ENCODE measurements at places on chromosomes 1 and 21. TPM values are rescaled to one million over a fixed set of nuclear protein-coding genes. Genes with fewer than 3 reads are reported as not detected.

DNA sequence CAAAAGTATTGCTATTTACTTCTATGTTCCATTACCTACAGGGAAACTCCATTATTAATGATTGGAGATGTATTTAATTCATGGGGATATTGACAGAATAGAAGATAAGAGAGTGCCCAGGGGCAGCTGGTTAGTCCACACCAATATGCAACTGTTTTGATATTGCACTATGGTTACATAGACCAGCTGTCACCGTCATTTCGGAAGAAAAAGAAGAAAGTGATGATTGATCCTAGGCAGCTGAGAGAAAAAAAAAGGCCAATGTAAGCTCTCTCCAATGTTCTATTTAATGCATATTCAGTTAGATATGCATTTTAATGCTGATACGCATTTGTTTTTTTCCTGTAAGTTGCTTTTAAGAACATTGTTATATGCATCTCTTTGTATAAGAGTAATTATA, 1367.2 kb downstream of the KCNT2 start:
- DNase-seq = no peak

- DNase-seq = no peak
Observed at GRCh38 chr1:94592571-94592920, 51.0 kb upstream of the F3 start.

DNA sequence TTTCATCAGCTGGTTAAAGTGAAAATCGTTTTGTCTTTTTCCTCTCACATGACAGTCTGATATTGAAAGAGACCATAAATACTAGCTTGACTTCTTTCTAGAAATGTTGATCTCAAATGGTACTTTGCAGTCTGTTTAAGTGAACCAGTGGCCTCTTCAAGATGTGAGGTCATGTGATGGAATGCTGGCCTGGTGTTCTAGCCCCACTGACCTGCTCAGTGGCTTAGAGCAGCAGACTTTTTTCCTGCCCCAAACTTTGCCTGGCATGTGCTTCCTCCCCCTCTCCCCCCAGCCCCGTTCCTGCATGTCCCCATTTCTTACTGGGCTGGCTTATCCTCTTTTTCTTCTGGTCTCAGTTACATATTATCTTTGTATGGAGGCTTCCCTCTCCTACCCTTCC, 34.3 kb downstream of the ZYG11A start:
- no peak for DNase-seq

The PRELP gene
- under 0.01 TPM for total RNA-seq

DNA sequence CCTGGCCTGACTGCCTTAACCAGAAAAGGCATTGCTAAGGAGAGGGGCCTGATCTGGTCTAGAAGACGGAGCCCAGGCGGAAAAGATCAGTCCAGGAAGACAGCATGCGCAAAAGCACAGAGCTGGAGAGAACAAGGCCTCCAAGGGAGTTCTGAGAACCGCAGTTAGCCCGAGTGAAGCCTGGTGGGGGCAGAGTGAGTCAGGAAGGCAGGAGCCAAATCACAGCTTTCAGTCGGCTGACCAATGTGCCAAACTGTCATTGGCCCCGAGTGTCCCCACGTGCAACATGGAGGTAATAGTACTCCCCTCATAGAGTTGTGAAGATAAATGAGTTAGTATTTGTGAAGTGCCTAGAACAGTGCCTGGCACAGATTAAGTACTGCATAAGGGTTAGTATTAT, 1.2 kb upstream of the TSPAN2 start:
- DNase-seq = no peak

DNA sequence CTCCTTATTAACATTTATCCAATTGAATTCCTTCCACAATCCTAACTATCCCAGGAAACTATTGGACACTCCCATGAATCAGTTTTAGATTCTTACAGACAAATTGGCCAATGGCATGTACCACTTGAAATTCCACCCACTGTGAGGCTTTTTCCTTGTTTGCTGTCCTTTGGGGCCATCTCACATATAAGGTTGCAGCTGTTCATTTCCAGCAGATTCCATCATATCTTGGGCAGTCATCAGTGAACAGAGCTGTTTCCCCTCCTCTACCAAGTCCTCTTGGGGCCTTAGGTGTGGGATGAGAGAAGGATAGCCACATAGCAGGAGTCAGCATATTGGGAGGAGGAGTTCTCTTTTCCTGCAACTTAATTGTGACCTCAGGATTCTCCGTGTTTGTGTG, 109.1 kb downstream of the HHAT start:
- no peak for DNase-seq

- peak; percentile 55 for DNase-seq
Observed at GRCh38 chr1:176559878-176560277, 96.9 kb downstream of the PAPPA2 start.

DNA sequence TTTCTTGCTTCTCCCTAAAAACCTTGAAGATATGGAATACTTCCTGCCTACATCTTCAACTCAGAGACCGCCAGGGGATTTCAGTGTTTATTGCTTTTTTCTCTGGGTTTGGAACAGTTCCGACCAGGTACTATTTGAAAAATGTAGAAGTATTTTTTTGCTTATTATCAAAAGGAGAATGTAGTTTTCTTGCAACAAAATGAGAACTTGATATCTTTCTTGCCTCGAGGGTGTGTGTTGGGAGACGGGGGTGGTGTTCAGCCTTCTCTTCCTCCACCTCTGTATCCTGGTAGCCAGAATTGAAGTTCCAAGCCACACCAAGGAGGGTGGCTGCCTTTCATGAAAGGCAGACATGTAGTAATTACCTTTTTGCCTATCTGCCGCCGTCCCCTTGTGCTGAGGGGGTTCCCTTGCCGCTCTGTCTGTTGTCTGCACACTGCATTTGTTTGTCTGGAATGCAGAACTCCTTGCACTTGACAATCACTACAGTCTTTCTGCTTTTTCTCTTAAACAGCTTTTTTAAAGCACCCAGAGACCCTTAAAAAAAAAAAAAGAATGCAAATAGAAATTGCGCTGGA, 212.1 kb downstream of the PBX1 start:
- no peak for DNase-seq

DNA sequence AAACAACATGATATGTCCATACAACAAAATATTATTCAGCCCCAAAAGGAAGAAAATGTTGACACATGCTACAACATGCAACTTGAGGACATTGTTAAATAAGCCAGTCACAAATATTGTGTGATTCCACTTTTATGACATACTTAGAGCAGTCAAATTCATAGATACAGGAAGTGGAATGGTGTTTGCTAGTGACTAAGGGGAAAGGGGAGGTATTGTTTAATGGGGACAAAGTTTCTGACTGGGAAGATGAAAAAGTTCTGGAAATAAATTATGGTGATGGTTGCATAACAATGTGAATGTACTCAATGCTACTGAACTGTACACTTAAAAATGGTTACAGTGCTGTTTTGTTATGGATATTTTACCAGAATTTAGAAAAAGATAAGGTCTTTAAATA, 77.7 kb downstream of the RHOU start:
- no peak for DNase-seq

DNA sequence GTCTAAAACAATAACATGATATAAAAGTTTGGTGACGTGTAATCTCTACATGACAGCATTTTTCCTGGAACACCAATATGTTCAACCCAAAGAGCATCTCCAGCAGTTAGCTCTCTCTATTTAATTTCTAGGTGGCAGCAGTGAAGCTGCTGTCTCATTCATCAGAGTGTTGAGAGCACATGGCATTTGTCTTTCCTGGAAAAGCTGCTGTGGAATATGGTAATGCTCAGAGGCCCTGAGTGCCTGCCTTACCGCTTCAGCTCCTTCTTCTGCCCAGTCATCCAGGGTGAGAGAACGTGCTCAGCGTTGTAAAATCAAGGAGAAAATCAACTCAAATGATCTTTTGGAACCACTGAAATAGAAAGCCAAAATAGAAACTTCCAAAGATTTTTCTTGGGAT, 640.7 kb downstream of the ADGRL2 start:
- DNase-seq = no peak

DNA sequence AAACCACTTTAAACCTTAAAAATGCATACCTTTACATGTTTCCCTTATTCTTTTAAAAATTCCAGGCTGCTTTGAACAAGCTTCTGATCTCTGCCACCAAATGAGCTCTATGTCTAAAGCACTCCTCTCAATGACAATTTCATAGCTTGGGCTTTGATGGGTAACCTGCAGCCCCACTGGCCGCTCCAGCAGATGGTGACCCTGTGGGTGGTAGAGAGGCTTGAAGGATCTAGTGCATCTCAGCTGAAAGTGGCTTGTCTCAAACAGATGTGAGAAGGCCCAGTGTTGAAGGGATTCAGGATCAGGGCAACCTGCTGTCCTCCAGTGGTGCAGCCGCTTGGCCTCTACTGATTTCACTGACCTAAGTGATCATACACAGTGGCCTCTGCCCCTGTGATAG, 84.7 kb upstream of the IRF2BP2 start:
- no peak for DNase-seq

DNA sequence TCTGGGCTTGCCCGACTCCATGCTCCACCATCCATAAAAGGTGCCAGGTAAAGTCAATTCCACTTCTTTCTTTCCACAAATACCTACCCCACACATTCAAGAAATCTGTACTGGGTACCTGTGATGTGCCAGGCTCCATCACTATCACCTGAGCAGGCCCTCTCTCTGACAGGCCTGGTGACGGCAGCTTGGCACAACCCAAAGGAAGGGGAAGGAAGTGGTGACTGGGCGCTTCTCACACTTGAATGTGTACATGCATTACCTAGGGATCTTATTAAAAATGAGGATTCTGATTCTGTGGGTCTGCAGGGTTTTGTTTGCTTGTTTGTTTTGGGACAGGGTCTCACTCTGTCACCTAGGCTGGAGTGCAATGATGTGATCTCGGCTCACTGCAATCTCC, 7.5 kb downstream of the HTR1D start:
- DNase-seq = no peak

The SLC37A1 gene
- total RNA-seq = 0.97 TPM

DNA sequence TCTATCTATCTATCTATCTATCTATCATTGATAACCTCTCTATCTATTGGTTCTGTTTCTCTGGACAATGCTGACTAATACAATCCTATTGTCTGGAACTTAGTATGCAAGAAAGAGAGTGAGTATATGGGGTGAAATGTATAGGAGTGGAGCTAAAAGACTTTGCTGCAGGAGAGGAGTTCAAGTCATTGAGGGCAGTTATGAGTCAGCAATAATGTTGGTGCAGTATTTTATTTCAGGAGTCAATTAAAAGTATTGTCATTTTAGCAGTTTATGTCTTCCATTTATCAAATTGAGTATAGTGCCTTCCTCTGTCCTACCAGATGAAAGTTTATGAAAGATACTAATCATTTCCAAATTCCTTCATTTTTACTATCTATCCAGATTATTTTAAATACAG, 55.8 kb downstream of the MAP3K7CL start:
- DNase-seq = no peak

DNA sequence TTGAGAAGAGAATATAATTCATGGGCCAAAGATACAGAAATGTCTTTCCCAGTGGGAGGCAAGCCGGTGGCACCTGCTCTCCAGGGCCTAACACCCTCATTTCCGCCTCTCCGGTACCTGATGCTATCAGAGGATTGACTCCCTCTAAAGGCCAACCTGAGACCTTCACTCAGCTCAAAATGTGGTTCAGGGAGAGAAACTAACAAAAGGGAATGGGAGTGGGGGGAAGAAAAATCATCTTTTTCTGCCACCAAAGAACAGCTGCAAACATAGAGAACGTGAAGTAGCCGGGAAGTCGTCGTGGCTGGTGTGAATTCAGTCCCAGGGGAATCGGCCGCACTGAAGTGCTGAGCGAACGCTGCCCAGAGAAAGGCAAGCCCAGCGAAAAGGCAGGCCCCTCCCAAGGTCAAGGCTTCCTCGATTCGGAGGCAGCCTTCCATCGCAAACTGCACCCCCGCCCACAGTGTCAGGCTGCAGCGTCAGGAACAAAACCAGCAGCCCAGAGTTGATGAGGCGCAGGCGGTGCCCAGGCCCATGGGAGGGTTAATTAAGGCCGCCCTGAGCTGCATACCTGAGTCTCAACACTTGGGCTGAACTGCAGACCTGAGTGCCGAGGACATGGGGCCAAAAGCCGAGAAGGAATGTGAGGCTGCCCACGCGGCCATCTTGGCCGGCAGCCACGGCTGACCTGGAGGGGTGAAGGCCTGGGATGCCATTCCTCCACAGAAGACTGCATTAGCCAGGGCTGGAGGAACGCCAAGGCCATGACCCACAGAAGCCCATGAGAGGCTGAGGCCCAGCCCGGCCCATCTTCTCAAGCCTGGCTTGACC, 160.2 kb downstream of the PSMG1 start:
- DNase-seq = peak; percentile 77

DNA sequence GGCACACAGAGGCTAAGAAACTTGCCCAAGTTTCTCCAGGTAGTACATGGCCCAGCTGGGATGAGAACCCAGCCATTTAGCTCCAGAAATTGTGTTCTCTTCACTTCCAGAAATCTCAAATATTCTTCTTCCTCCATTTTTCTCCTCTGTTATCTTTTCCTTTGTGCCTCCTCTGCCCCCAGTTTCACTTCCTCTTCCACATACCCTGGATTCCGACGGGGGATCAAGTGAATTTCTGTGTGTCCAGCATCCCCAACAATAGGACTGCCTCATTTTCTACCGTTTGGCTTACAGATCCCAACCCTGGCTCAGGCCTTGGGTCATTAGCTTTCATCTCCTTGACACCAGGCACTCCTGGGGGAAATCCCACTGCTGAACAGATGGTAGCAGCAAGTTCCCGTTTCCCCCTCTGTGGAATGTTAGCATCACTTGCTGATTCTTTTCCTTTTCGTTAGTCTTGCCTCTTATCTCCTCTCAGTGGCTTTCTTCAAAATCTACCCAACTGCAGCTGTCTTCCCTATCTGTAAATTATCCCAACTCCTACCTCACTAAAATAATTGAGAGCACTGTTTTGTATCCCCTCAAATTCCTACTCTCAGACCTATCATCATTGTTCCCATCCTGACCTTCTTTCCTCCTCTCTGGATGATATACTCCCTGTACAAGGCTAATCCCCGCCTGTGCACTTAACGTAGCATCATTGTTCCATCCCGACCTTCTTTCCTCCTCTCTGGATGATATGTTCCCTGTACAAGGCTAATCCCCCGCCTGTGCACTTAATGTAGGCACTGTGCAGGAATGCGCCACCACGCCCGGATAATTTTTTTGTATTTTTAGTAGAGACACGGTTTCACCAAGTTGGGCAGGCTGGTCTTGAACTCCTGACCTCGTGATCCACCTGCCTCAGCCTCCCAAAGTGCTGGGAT, 36.5 kb downstream of the SCCPDH start:
- no peak for DNase-seq

DNA sequence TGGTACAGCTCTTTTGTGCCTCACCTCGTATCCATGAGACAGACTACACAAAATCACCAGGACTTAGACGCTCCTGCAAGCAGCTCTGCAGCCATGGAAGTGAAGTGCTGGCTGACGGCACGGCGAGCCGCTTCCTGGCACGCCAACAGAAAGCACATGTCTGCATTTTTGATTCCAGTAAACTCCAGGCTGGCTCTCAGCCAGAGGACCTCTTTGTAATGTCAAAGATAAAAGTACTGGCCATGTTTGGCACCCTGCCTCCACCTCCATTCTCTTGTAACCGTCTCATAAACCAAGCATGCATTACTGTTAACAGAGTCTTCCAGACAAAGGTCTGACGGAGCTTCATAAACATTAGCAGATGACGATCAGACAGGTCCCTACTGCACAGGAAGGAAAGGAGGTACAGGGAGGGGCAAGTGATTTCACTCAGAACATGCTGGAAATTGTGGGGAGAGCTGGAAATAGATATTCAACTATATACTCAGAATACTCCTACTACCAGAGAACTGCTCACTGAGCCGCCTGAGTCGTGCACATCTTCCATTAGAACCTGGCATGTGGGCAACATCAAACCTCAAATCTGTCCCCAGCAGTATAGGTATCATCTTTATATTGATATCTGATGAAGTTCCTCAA, 632.0 kb downstream of the SMYD3 start:
- DNase-seq = peak; percentile 99

- DNase-seq = no peak
Observed at GRCh38 chr1:212186427-212187207, 98.6 kb upstream of the PPP2R5A start.

GRCh38 chr1:184610876-184611595, 143.6 kb downstream of the EDEM3 start:
- DNase-seq = no peak

All from fibroblast of villous mesenchyme (primary cell).